ENCODE measurements at places on chromosomes 12 and 14. TPM values are rescaled to one million over a fixed set of nuclear protein-coding genes. Genes with fewer than 3 reads are reported as not detected.
A peak's percentile ranks its signal among the peaks of the same experiment; 100 is the strongest.

The RABGGTA gene
- 29.4 TPM for total RNA-seq

GRCh38 chr12:111089616-111090015, 169.2 kb upstream of the MYL2 start:
- no peak for DNase-seq

- no peak for DNase-seq
These were observed 417.6 kb downstream of the PCNX1 start for GRCh38 chr14:71324767-71325272.

The AICDA gene
- not detected for total RNA-seq

GRCh38 chr12:82593143-82593542, 93.6 kb upstream of the TMTC2 start:
- DNase-seq: no peak

DNA sequence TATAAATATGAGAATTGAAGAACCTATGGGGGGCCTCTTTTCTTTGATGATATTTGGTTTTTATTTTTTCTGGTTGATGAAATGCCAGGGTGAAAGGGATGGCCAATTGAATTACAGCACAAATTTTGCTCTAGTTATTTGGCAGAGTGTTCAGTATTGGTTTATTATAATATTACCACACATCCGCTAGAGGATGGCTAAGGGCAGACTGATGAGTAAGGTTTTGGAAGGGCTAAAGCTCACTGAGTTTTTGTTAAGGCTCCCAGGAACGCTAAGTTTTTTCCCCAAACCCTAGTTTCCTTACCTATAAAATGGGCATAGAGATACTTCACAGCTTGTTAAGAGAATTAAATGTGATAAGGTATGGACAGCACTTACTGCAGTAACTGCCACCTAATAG, 34.3 kb upstream of the LRRC10 start:
- DNase-seq: no peak

DNA sequence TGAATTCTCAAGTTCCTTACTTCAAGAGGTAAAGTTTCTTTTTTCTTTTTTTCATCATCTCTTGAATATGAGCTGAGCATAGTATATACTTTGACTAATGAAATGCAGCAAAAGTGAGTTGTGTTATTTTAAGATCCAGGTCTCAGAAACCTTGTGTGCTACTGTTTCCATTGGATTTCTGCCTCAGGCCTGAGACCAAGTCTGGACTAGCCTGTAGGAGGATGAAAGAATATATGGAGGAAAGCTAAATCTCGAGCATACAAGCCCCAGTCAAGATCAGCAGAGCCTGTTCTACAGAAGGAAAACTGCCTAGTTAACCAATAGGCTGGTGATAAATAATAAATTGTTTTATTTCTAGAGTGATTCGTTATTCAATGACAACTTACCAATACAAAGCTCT, 652.5 kb downstream of the C12orf50 start:
- DNase-seq: no peak

- peak; percentile 82 for DNase-seq
These were observed 6.2 kb upstream of the KRT84 start for GRCh38 chr12:52391618-52392002.

DNA sequence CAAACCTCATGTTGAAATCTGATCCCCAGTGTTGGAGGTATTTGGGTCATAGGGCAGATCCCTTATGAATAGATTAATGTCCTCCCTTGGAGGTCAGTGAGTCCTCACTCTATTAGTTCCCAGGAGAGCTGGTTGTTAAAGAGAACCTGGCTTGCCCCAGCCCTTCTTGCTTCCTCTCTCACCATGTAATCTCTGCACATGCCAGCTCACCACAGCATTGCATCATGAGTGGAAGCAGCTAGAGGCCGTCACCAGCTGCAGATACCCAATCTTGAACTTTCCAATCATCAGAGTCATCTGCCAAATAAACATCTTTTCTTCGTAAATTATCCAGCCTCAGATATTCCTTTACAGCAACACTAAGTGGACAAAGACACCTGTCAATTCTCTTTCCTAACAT, 161.8 kb upstream of the IGF1 start:
- DNase-seq: no peak

GRCh38 chr14:91115986-91116770, 2.3 kb downstream of the DGLUCY start:
- DNase-seq: no peak

DNA sequence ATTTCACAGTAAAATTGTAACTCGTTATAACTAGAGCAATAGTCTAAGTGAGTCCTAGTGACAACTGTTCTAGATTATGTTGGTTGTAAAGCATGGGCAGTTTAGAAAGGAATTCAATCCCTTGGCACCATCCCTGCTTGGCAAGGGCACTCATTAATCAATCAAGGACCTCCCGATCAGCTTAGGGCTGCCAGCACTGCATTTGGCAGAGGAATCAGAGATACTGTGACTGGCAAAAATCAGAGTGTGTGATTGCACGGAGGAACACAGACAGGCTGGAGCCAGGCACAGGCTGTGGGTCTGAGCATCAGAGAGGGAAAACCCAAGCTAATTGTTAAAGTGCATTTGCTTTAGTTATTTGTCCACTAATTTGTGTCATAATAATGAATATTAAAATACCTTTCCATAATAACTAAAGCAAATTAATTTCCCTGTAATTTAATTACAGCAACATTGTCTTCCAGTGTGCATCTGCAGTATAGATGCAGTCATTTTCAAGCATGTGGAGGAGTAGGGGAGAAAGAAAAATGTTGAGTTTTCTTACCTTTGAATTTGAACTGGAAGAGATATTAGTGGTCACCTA, 3.2 kb upstream of the EGLN3 start:
- DNase-seq: no peak

DNA sequence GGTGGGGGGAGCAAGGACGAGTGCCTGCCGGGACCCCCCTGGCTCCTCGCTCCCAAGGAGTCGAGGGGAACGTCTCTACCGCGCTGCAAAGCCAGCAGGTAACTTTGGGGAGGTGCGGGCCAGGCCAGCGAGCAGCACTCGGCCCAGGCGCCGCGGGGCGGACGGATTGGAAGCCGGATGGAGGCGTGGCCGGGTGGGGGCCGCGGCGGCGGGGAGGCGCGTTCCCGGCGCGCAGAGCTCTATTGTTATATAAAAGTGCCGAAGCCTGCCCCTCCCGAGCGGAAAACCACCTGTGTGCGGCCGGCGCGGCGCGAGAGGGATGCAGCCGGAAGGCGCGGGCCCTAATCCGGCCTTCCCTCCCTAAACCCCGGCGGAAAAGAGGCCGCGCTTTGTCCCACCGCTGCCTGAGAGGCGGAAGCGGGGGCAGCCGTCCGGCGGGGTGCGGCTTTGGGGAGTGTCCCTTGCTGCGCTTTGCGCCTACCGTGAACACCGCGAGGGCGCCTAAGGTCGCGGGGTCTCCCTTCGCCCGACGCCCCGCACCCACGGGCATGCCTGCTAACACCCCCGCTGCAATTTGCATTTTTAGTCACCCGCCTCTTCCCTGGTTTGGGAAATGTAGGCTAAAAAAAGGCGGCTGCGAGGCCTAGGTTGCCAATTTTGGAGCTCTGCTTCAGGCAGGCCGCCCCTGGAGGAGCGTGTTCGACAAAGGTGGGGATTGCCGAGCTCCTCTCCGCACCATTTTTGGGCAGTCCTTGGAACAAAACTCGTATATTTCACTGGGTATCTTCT, 1.7 kb upstream of the DUSP6 start:
- peak; percentile 90 for DNase-seq

- no peak for DNase-seq
These were observed 169.3 kb downstream of the KTN1 start for GRCh38 chr14:55749201-55749812.

The RTN1 gene
- 1.1 TPM for total RNA-seq

- no peak for DNase-seq
These were observed 15.3 kb upstream of the SPSB2 start for GRCh38 chr12:6888360-6888759.

The RFC5 gene
- 5.2 TPM for total RNA-seq

DNA sequence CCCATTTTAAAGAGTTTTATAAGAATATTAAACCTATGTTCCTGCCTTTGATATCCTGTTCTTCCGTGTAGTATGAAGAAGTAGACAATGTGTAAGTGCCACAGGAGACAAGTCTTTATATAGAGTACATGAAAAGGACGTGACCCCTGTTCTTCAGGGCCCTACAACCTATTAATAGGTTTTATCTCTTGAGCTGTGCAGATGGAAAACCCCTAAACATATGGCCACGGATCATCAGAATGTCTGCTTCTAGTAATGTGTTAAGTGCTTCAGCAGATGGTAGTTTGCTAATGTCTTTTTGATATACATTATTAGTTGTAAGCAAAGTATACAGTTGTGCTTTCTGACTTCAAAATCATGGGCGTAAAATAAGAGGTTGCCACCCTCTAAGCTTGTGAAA, 228.5 kb downstream of the PTPRO start:
- DNase-seq: no peak

- no peak for DNase-seq
These were observed 292.7 kb downstream of the EMP1 start for GRCh38 chr12:13489246-13489645.

The NPAS3 gene
- total RNA-seq: 3.4 TPM

DNA sequence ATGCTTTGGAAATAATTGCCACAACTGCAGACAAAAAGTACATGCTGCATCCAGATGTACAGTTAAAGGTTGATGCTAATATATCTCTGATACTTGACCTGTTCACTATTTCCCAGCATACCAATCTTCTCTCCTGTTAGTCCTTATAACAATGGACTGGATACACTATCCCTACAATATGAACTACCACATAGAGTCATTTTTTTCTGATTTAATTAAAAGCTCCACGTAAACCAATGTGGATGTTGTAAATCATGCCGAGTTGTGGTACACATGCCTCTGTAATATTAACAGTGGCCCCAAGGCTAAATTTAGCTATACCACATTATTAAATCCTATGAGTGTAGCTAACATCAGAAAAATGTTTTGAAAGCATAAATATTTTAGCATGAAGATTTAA, 469.1 kb upstream of the RPL10L start:
- DNase-seq: no peak

The A2M gene
- total RNA-seq: 834 TPM

The PZP gene
- 0.37 TPM for total RNA-seq
